ENCODE measurements at places on chromosomes 7 and 10.

DNA sequence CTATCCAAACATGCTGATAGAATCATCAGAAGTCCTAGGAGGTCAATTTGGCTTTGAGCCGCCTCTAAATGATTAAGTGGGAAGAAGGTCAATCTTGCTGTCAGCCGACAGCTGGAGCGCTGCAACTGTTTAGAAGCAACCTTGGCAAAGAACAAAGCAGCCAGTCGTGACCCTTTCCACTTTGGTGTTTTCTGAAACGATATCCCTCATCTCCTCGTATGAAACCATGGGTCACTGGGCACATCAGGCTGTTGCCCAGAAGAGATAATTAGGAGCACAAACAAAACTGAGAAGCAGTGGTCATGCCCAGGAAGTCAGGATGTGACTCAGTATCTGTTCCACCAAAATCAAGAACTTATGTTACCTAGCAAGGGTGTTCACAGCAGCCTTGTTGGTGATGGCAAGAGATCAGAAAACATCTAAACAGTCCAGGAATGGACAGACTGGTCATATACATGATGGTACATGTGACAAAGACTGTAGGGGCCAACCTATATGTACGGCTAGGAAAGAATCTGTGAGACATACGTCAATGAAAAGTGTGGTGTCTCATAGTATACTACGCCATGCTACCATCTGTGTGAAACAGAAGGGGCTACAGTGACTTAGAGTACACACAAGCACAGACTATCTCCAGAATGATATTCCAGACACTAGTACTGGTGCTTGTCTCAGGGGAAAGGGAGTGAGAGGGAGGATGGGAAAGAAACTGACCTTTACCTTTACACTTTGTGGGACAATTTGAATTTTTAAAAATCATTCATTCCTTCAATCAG, 22.4 kb downstream of the STN1 start:
- DNase-seq: no peak

DNA sequence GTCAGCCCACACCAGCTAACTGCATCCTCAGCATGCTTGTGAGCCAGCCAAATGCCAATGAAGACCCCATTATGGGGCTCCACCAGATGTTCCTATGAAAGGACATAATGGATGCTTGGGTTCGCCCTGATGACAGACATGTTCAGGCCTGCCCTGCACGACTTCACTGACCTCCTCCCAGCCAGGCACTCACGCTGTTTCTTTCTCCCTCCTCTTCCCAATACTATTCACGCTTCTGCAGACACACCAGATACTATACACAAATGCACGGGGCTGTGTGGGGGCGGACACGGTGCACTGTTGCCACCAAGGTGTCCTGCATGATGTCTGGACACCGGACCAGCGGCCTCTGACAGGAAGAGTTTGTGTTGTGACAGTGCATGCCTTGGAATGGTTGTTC, 284.2 kb downstream of the PRPF18 start:
- no peak for DNase-seq

DNA sequence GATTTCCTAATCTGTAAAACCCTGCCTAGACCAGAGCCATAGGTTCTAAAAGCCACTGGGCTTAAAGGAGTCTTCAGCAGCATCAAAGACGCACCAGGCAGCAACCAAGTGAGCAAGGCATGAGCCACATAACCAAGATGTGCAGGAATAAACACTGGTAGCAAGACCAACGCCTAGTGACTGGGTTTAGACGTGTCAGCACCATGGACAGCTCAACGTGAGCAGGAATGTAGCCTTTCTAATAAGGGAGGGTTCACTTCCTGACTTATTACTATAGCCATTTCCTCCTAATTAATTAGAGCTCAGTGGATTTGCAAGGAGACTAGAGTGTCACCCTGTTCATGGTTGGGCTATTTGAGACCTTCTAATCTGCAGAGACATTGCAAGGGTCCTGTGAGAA, 223.7 kb downstream of the LHFPL3 start:
- peak; percentile 56 for DNase-seq

- DNase-seq: no peak
Observed at GRCh38 chr10:2303169-2303568, 565.8 kb upstream of the ADARB2 start.

GRCh38 chr7:74376256-74377036, 77.3 kb upstream of the GTF2IRD1 start:
- no peak for DNase-seq

DNA sequence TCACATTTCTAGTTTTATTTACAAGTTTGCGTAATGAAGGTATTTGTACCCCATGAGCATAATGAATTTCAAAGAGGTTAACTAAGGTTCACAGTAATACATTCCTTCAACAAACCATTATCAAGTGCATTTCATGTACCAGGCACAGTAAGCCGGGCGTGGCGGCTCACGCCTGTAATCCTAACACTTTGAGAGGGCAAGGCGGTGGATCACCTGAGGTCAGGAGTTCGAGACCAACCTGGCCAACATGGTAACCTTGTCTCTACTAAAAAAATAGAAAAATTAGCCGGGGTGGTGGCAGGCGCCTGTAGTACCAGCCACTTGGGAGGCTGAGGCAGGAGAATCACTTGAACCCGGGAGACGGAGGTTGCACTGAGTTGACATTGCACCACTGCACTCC, 4.3 kb upstream of the EIF3A start:
- no peak for DNase-seq

GRCh38 chr7:44709011-44709915, 39.4 kb upstream of the ZMIZ2 start:
- DNase-seq: no peak

DNA sequence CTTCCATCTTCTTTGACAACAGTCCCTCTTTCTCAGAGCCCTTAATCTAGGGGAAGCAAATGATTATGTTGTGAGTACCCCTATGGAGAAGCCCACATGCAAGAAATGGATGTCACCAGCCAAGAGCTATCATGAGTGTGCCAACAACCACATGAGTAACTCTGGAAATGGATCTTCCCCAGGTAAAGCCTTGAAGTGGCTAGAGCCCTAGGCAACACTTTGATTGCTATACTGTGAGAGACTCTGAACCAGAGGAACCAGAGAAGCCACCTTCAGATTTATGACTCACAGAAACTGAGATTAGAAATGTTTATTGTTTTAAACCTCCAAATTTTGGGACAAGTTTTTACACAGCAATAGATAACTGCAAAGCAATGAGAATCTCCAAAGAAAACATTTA, 60.9 kb upstream of the COL1A2 start:
- no peak for DNase-seq

GRCh38 chr7:148662646-148663045, 36.1 kb upstream of the CUL1 start:
- no peak for DNase-seq

GRCh38 chr7:91883676-91884362, 3.3 kb upstream of the MTERF1 start:
- no peak for DNase-seq

DNA sequence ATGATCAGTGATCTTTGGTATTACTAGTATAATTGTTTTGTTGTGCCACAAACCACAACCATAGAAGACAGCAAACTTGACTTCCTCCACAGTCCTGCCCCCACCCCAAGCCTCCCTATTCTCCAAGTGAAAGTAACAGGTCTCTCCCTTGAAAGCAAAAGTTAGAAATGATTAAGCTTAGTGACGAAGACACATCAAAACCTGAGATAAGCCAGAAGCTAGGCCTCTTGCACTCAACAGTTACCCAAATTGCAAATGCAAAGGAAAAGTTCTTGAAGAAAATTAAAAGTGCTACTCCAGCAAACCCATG, 7.5 kb downstream of the SAR1A start:
- no peak for DNase-seq

DNA sequence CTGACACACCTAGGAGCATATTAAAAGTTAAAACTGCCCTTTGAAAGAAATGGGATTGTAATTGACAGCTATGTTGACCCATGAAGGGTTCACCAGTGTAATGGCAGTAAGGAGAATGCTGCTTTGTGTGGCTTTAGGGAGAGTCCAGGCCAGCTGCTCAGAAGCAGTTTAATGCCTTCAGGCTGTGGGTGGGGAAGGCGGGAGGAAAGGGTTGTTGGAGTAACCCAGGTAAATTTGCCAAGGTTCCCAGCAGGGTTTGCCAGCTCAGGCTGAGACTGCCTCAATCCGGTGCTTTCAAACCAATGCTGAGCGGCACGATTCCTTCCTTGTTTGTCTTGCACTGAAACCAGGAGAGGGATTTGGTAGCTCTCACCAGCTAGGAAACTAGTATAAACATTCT, 637.2 kb downstream of the INHBA start:
- DNase-seq: no peak

GRCh38 chr7:3760651-3761050, 459.6 kb downstream of the SDK1 start:
- DNase-seq: no peak

- no peak for DNase-seq
Observed at GRCh38 chr10:130242513-130242912, 106.3 kb downstream of the GLRX3 start.

GRCh38 chr7:47492716-47493325, 89.1 kb downstream of the TNS3 start:
- no peak for DNase-seq

DNA sequence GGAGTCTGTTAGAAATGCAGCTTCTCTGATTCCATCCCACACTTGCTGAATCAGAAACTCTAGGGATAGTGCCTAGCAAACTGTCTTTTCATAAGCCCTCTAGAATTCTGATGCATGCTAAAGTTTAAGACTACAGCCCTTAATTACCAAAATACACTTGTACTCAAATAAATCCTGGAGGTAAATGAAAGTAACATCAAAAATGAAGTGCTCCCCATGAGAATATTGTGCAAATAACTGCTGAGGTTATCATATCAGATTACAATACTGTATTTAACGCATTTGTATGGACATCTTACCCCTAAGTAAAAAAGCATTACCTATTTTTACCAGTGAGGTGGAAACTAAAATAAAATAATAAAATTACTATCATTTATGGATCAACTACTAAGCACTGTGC, 104.7 kb downstream of the CHCHD3 start:
- DNase-seq: no peak

GRCh38 chr7:76509931-76510877, at the start of gene UPK3B:
TSS of gene UPK3B (plus strand) at chr7:76510552. CDS start at chr7:76510653, 101 bp downstream.
- peak; percentile 17 for DNase-seq

GRCh38 chr10:43983405-43983804, 334.7 kb upstream of the ZNF32 start:
- no peak for DNase-seq

GRCh38 chr10:132243626-132244025, 56.9 kb downstream of the DPYSL4 start:
- no peak for DNase-seq

GRCh38 chr7:98227939-98228338, 16.7 kb downstream of the BHLHA15 start:
- no peak for DNase-seq

DNA sequence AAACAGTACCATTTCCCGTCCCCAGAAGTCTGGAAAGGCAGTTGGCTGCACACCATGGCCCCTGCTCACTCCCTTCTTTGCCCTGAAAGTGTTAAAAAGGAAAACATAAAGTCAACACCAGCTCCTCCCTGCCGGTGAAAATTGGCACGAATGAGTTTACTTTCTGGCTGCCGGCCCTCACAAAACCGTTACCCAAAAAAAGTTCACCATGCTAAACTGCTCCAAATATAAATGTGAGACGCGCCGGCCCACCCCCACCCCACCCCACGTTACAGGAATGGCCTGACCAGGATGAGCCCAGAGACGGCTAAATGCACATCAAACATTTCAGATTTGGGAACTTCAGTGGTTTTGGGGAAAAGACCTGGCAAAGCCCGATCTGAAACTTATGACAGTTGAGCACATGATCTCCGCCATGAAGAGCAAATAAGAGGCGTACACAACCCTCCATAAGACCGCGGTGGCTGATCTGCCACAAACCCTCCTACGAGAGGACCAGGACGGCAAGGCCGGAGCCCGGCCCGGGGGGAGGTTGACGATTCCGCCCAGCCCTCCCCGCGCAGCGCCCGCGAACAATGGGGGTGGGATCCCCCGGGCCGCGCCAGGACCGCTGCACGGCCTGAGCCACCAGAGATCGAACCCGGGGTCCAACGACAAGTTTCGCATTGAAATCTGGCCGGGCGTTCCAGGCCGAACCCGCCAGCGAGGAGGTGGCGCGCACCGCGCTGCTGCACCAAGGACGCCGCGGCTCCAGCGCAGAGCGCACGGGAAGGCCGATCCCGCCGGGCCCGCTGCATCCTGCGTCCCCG, 952 bp downstream of the DIP2C start:
- no peak for DNase-seq

DNA sequence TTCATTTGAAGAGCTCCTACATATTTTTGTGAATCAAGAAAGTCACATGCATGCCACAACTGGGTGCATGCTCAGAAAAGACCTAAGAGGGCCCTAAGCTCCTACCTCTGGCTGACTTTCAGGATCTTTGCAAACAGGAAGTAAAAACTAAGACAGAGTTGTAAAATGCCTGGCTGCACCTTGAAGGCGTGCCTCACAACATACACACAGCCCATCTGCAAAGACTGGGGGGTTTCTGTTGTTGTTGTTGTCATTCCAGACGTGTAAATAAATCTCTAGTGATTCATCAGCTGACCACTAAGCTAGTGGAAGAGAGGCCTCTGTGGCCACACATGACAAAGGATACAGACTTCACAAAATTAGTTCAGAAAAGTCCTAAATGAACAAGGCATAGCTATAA, 31.8 kb downstream of the SMURF1 start:
- peak; percentile 64 for DNase-seq

GRCh38 chr7:50962962-50963374, 180.3 kb upstream of the GRB10 start:
- DNase-seq: no peak

- no peak for DNase-seq
Observed at GRCh38 chr10:110252151-110252550, 44.7 kb downstream of the MXI1 start.

- no peak for DNase-seq
Observed at GRCh38 chr7:37262181-37262580, 186.5 kb downstream of the ELMO1 start.

DNA sequence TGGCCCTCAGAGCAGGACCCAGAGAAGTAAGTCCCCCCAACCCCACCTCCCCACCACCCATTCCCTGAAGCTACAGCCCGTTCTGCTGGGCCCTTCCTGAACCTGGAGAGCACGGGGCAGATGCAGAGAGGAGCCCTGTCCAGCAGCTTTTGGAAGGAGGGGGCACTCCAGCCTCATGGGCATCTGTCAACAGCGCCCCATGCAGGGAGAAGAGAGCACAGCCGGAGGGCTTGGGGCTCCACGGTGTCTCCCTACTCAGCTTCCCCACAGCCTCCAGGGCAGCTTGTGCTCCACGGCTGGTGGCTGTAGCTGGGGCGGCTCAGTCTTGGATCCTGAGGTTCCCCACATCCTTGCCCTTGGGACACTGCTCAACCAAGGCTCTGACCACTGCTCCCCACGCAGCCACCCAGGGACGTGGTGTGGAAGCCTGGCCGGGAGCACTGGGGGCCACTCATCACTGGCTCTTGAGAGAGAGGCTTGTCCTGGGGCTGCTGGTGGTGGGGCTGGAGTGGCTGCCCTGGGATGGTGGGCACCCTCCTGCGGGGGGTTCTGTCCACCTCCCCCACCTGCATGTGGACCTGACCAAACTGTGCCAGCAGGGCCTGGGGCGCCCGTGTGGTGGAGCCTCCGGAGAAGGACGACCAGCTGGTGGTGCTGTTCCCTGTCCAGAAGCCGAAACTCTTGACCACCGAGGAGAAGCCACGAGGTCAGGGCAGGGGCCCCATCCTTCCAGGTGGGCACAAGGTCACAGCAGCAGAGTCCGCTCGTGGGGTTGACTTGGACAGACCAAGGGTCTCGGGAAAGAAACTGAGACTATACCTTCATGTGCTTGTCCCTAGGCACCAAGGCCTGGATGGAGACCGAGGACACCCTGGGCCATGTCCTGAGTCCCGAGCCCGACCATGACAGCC, 4.5 kb downstream of the PRAP1 start:
- no peak for DNase-seq
